ENCODE measurements at places on chromosomes 1 and 21.
A peak's percentile ranks its signal among the peaks of the same experiment; 100 is the strongest.

- DNase-seq: no peak
These were observed 249.4 kb upstream of the AJAP1 start for GRCh38 chr1:4404854-4405590.

GRCh38 chr1:45863218-45863617, 59.8 kb downstream of the MAST2 start:
- DNase-seq: no peak

DNA sequence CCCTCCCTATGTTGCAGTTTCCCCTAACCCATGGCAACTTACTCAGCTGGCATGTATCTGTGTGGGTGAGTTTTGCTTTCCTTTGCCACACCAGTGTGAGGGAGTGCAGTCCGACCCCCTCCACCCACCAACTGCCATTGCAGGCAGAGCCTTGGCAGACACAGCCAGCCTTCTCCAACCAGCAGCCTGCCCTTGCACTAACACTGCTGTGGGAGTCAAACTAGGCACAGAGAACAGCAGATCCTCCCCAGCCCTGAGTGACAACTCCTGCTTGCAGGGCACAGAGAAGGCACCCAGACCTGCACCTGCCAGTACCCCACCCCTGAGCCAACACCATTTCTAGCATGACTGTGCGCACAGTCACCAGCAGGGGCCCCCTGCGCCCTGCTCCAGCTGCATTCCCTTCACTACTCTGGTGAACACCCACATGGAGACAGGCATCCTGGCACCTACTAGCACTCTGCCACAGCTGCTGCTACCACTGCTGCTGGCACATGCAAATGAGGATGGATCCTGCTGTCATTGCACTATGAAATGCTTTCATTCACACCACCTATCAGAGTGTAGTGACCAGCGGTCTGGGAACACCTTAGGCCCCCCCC, 98.4 kb downstream of the MAGI3 start:
- peak; percentile 16 for DNase-seq

GRCh38 chr1:241012708-241013340, 344.2 kb downstream of the RGS7 start:
- DNase-seq: no peak

DNA sequence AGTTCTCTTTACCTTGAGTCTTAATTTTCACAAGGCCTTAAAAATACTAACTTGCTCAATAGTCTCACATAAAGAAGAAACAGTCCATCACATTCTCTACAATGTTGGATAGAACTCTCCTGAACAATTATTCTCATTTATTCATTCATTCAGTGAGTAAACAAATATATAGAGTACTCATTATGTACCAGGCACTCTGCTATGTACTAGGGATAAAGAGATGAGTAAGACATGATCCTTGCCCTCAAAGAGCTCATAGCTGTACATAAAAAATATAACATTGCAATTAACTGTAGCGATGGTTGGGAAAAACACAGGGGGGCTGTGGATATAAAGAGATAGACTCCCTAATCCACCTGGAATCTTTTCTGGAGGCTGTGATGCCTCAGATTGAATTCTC, 586.9 kb upstream of the BEND5 start:
- DNase-seq: no peak

- no peak for DNase-seq
These were observed 4.1 kb downstream of the NUAK2 start for GRCh38 chr1:205317311-205317917.

GRCh38 chr1:186980400-186980799, 151.7 kb downstream of the PLA2G4A start:
- DNase-seq: no peak

- DNase-seq: no peak
These were observed 1.7 kb upstream of the ADAR start for GRCh38 chr1:154609398-154610380.

GRCh38 chr1:189211742-189212141, 1265.9 kb downstream of the BRINP3 start:
- DNase-seq: no peak

DNA sequence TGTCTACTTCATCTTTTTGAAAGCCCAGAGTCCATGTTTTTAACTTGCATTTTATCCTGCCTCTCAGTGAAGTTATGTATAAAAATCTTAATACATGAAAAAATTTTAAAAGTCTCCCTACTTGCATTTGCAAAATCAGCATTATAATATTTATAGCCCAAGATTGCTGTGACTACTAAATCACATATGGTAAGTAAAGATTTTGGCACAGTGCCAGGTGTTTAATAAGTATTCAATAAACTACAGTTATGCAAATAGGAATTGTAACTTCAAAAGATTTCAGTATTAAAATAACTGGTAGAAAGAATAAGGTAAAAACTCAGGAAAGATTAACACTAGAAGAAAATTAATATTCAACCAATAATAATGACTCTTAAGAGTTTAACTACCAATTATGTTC, 641.7 kb downstream of the LRRIQ3 start:
- DNase-seq: no peak

GRCh38 chr1:200973937-200974657, 49.4 kb downstream of the KIF21B start:
- no peak for DNase-seq

- DNase-seq: no peak
These were observed 104.6 kb upstream of the TTC34 start for GRCh38 chr1:2906085-2906484.

DNA sequence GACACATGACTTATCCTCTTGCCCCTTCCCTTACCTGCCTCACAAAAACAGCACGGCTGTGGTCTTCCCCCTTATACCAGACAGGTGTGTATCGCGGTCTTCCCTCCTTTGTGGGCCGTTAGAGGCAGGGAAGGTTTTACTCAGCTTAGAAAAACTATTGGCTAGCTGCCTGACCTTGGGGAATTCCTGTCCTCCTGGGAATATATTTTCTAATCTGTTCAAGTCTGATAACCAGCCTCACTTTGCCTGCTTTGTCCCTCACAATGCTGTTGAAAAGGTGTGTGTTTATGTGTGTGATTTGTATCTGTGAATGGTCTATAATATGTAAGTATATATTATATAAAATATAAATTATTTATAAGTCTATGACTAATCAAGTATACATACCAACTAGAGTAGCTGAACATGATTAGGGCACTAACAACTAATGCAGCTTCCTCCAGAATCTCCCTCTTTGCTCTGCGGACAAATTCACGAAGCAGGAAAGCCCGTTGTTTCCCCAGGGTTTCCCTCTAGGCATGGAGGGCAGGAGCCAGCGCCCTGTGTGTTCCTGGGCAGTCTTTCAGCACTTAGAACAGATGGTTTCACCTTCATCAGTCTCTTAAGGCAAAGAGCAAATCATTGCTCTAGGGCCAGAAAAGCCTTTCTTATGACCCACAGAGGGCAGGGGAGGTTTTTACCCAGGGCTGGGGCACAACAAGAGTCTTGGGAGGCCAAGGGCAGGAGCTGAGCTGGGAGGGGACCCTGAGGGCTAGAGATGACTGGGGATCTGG, 25.6 kb downstream of the SLC26A9 start:
- no peak for DNase-seq

DNA sequence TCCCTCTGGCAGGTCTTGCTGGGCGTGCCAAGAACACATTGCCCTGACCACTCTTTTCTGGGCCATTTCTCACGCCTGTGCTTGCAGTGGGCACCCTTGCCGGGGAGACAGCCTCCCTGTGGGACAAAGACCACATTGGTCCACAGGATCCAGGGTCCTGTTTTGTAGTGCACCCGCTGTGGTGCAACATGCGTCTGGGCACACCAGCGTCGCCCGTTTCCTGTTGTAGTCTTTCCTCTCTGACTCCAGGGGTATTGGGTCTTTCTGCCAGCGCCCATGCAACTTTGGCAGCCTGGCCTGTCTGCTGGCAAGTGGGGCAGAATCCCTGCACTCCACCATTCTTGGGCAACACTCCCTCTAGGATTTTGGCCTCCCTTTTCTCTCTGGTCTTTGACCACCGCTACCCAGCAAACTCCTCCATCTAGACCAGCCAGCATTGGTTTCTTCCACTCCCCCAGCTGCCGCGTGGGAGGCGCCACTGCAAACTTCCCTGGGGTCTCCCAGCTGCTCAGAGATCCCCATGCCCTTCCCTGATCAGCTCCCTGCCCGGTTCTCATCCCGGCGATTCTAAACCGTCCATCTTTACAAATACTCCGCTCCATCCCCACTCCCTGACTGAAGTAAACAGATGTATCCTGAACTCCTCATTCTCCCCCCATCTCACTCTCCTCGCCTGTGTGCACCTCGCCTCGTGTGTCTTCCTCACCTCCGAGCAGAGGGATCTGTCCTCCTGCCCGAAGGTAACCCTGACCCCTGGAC, 1.2 kb upstream of the TPRG1L start:
- DNase-seq: no peak

All from Caco-2 (cell line).